ENCODE measurements at places on chromosomes 6 and 20.

GRCh38 chr20:49534255-49534712 is 33.7 kb downstream of the PTGIS start:
- peak; percentile 76 for DNase-seq

DNA sequence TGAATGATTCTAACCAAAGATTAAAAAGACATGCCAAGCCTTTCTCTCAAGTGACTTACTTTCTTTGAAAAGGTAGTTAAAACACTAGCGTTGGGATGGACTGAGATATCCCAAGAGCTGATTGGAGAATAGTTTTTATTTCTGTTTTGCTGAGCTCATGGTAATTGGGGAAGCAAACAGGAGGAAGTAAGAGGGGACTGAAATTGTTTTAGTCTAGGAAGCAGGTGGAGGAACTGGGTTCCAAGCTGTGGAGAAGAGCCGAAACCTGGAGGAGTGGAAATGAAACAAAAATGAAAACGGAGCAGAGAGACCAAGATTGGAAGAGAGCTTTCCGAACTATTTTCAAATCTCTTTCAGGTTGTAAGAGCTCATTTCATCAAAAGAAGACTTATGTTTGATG is 59.9 kb upstream of the TENT5A start:
- DNase-seq: no peak

GRCh38 chr6:17167327-17167979 is 65.6 kb downstream of the STMND1 start:
- DNase-seq: peak; percentile 74

DNA sequence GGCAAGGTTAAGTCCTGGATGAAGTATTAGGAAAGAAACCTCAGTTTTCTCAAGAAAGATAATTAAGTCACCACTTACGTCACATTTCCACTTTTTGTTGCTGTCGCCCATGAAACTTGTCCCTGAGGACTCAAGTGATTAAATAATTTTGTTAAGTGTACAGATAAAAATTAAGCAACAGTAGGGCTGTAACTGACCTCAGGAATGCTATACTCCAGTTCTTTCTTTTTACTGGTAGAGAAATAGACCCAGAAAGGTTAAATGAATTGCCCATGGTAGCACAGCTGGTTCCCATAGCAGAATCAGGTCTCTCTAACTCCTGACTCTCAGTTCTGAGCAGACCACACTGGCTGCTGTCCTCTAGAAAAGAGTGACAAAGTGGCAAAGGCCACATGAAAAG is 54.5 kb downstream of the CLIC5 start:
- DNase-seq: no peak

DNA sequence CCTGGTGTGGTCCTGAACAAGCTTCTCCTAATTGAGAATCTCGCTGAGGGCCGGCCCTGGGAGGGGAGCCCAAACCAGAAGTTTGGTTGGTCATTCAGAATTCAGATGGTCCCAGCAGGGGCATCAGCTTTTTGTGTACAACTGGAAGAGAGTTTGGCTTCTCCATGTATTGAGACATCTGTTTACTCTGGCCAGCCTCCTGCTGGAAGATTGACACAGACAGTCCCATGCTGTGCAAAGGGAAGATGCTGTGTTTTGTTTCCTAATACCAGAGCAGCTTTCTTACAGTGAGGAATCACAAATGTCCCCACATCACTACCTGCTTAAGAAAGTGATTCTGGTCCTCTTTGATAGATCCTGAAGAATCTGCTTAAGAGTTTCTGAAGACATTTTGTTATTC is 97.8 kb downstream of the PLEKHG1 start:
- DNase-seq: no peak

- DNase-seq: no peak
Measured at GRCh38 chr6:15735567-15736265, 72.9 kb upstream of the DTNBP1 start.

GRCh38 chr20:8130840-8131526 is 1.1 kb upstream of the PLCB1 start:
- no peak for DNase-seq

DNA sequence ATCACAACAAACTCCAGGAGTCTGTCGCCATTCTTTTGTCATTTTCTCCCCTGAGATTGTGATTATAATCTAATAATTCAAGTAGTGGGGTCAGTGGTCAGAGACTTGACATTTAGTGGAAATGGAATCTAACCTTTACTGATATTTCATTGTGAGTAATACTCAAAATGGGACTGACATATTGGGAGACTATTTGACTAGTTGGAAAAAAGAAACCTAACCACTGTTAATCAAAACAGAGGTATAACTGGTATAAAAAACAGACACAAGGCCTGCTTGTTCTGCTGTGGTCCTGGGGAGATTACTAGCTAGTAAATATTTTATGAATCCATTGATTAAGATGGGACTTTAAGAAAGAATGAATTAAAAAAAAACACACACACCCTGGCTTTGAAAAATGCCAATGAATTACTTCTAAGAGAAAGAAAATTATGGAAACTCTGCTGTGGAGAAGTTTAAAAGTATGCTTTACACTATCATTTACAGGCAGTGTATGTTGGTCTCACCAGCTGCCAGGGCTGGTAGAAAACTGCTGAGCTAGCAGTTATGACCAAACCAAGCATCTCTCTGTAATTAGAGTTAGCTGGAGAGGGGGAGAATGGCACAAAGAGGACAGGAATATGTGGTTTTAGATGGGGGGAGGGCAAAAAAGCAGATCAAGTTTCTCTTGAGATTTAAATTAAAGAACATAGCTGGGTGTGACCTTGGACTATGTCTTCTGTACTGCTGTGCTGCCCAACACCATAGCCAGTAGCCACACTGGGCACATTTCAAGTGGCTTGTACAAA is 103.7 kb downstream of the FYN start:
- no peak for DNase-seq

GRCh38 chr6:70210462-70210861 is 92.4 kb downstream of the COL9A1 start:
- DNase-seq: no peak

GRCh38 chr6:134424798-134425170 is 106.9 kb upstream of the SGK1 start:
- no peak for DNase-seq

DNA sequence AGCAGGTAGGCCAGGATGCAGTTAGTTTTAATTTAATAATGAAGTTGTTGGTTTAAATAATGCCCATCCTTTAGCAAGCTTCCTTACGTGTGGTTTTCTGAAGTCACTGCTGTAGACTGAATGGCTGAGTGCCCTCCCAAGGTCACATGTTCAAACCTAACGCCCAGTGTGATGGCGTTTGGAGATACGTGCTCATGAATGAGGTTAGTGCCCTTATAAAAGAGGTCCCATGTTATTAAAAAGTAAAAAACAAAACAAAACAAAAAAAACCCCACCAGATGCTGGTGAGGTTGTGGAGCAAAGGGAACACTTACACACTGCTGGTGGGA is 16.3 kb downstream of the LRP11 start:
- no peak for DNase-seq

GRCh38 chr6:42509765-42510164 is 54.1 kb upstream of the UBR2 start:
- DNase-seq: no peak

GRCh38 chr20:19738951-19739350 is 19.1 kb upstream of the RIN2 start:
- DNase-seq: no peak

DNA sequence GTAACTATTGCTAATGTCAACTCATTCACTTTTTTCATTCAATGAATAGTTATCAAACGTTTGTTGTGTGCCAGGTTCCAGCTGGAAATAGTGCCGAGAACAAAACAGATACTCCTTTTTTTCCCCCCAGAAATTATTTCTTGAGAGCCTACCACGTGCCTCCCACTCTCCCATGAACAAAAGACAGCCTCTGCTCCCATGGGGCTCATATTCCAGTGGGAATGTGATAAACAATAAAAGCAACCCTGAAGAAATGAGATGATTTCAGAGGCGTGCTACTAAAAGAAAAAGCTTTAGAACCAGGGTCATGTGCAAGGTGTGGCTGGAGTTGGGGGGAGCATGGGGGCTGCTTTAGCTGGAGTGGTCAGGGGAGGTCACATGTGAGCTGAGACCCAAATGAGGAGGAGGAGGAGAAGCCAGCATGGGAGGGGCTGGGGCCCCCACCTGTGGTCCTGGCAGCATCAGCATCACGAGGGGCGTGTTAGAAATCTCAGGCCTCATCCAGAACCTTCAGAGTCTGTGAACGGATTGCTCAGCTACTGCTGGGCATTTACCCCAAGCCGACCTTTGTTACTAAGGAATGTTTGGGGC is 157.4 kb downstream of the EYA2 start:
- DNase-seq: no peak

- no peak for DNase-seq
Measured at GRCh38 chr6:46052479-46052878, 36.8 kb upstream of the CLIC5 start.

DNA sequence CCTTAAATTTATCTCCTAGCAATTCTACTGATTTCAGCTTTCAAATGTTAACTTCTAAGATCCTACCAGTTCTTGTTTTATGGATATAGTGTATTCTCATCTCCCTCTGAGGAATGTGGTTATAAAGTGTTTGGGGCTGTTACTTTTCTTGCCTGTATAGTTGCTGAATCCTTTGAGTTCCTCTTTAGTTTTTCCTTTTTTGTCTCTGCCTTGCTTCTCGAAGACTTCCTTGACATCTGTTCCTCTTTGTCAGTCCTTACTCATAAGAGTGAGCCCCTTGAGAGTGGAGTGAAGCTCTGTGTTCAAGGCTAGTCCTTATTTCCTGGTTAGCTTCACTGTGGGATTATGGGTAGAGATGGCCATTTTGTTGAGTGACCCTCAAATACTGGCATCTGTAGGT is 84.6 kb downstream of the ELOVL4 start:
- DNase-seq: no peak

Data from AG20443 (cell line).